Activated CD4-positive, alpha-beta T cell treated with anti-CD3 and anti-CD28 coated beads, Interleukin-2, amount 50 U/mL, for 1 hour (primary cell): ENCODE measurements at places on chromosomes 1 and 21.

GRCh38 chr1:32014948-32015273 lies 1.2 kb downstream of the KHDRBS1 start:
- no peak for DNase-seq

GRCh38 chr1:37433171-37433570 lies 41.2 kb upstream of the ZC3H12A start:
- DNase-seq, result no peak

GRCh38 chr1:40317394-40318074 lies 448 bp upstream of the COL9A2 start:
- no peak for DNase-seq

DNA sequence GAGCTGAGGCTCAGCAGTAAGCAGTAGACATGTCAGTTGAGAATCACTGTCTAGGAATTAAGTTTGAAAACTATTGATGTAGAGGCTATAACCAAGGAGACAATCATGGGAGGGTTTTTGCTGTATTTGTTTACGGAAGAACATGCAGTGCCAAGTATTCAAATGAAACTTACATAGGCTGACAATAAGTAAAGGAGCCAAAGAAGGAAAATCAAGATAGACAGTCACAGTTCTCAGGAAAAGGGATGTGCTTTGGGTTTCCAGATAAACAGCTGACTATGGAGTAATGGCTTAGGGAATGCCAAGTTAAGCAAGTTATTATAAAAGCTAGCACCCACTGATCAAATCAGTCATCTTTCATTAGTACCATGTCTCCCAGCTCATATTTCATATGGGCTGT lies 21.5 kb downstream of the GNG12 start:
- DNase-seq, result no peak
